ENCODE measurements at places on chromosomes 6 and 20. TPM values are rescaled to one million over a fixed set of nuclear protein-coding genes. Genes with fewer than 3 reads are reported as not detected.

- H3K27me3 ChIP-seq, result no peaks in the 10 kb centered on the region
- peak; percentile 75 for DNase-seq
- H3K4me3 ChIP-seq, result no peak overlapping the region
- no peaks in the 10 kb centered on the region for H3K36me3 ChIP-seq
- H3K27ac ChIP-seq, result peak overlapping the region; percentile 90
- peaks cover 50% of the 10 kb centered on the region for H3K4me1 ChIP-seq
Observed at GRCh38 chr6:14713008-14713960, 532.6 kb upstream of the JARID2 start.

- peak within 1 kb of the TSS; percentile 10 for H3K4me3 ChIP-seq
- peaks cover 56% of the 10 kb centered on the region for H3K4me1 ChIP-seq
- peak within 1 kb of the TSS; percentile 70 for H3K27ac ChIP-seq
- no peaks in the 10 kb centered on the region for H3K36me3 ChIP-seq
- peak; percentile 62 for DNase-seq
- H3K27me3 ChIP-seq, result no peaks in the 10 kb centered on the region
Observed at GRCh38 chr20:24948939-24949679, at the start of gene CST7. TSS of gene CST7 (plus strand) at chr20:24949269. CDS start at chr20:24949506, 237 bp downstream.

DNA sequence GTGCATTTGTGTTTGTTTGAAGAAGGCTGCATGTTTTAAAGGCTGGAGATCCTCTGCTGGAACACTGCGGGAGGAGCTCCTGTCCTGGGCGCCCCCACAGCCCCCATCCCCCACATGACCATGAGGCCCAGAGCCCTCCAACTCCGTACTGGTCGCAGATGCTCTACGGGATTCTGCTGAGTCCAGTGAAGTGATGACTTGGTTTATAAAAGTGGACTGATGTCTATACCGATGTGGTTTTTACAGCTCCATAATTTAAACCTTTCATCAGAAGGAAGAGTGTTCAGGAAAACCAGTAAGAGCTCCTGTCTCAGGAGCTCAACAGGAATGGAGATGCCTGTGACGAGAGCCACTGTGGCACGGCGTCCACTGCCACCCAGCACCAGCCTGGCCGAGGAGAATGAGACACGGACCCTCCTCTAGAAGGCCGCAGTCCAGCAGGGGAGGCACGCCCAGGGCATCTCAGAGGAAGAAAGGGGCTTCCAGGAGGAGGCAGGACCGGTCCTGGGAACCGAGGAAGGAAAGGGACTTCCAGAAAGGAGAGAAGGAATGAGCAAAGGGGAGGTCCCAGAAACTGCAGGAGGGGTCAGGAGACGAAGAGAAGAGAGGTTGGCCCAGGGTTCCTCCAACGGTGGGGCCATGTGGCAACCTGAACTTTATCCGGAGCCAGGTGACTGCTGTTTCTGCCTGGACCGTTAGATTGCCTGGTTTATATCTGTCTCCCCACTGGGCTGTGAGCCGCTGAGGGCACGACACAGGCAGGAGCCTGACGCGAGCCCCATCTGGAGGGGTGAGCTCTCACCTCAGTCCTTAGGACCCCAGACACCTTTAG, 26.9 kb downstream of the BFSP1 start:
- H3K36me3 ChIP-seq, result no peaks in the 10 kb centered on the region
- no peaks in the 10 kb centered on the region for H3K27me3 ChIP-seq
- peaks cover 20% of the 10 kb centered on the region for H3K4me1 ChIP-seq
- no peak overlapping the region for H3K27ac ChIP-seq
- no peak for DNase-seq

- peaks cover 6% of the 10 kb centered on the region for H3K4me1 ChIP-seq
- DNase-seq, result peak; percentile 1
- H3K4me3 ChIP-seq, result no peak overlapping the region
- no peaks in the 10 kb centered on the region for H3K36me3 ChIP-seq
- no peaks in the 10 kb centered on the region for H3K27me3 ChIP-seq
Observed at GRCh38 chr6:104527311-104527710, 332.4 kb downstream of the HACE1 start.

DNA sequence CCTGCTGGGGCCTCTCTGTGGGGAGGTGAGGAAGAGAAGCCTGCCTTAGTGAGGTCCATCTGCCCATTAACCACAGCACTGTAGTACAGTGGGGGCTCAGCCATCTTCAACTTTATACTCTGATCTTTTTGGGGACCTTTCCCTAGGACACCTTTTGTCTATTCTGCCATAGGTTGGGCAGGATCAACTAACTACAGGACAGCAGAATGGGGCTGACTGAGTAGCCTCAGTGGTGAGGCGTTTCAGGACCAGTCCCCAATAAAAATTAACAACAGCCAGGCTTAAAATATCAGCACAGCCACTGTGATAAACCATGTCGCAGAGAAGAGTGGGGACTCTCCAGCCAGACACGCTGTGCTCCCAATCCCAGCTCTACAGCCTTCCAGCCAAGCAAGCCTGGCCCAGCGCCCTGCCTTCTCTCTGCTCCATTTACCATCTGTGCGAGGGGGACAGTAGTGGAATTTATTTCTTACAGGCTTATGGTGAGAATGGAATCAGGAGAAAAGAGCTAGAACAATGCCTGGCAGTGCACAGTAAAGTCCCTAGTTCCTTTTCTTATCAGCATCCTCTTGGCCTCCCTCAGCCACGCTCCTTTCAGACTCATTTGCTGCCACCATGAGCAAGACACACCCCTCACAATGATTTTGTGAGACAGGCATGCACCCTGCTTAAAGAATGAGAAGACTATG, 75.5 kb downstream of the SLC22A23 start:
- H3K27me3 ChIP-seq, result no peaks in the 10 kb centered on the region
- H3K36me3 ChIP-seq, result no peaks in the 10 kb centered on the region

DNA sequence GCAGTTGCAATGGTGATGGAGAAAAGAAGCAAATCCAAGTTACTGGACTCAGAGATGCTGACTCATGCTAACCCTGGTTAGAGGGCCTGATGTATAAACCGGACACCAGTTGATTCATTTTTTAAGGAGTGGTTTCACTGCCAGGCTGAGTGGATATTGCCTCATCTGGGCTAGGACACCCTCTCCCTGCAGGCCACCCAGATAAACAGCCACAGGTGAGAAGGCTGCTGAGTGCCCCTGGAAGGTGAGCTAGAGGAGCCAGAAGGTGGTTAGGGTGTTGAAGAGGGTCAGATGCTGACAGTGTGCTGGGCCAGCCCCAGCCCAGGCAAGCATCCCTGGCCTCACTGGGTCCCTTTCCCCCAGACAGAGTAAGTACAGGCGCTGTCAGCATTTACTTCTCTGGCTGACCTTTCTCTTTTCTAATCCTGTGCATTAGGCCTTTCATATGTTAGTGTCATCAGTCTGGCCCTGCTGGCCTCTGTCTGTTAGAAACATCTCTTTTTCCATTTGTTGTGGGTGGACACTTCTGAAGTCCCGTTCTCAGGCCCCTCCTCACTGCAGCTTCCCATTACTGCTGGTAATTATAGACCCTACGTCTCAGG, 13.5 kb downstream of the EPB41L1 start:
- no peak overlapping the region for H3K4me3 ChIP-seq
- H3K4me1 ChIP-seq, result no peaks in the 10 kb centered on the region
- no peak for DNase-seq

DNA sequence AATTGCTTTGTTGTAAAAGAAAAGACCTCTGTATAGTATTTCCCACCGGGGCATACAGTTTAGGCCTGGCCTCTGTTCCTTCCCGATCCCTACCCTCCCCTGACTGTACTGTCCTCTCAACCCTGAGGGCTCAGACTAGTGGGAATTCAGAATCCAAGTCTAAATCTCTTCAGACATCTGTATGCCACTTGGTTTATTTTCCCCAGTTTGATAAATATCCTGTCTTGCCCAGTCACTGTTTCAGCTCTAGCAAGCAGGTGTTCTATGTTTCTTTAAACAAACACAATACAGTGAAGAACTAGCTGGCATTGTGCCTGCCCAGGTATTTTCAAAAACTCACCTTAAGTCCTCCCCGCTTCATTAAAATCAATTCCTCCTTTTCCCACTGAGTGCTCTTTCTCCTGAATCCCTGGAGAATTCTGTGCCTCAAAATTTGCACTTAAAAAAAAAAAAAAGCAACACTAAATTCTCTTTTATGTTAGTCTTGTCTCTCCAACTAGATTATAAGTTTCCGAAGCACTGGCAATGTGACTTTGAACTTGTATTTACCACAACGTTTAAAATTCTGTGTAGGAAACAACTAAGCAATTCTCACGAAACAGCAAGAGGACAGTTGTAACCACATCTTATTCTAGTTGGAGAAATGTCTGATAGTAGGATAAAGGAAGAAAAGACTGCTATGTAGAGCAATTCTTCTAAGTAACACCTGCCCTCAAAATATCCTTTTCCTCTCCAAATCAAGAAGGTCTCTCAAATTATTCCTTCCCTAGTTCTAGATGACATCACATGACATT, 112.0 kb upstream of the CARMIL1 start:
- H3K27ac ChIP-seq, result no peak overlapping the region
- H3K4me3 ChIP-seq, result no peak overlapping the region
- no peaks in the 10 kb centered on the region for H3K36me3 ChIP-seq
- H3K4me1 ChIP-seq, result peaks cover 58% of the 10 kb centered on the region
- DNase-seq, result no peak

DNA sequence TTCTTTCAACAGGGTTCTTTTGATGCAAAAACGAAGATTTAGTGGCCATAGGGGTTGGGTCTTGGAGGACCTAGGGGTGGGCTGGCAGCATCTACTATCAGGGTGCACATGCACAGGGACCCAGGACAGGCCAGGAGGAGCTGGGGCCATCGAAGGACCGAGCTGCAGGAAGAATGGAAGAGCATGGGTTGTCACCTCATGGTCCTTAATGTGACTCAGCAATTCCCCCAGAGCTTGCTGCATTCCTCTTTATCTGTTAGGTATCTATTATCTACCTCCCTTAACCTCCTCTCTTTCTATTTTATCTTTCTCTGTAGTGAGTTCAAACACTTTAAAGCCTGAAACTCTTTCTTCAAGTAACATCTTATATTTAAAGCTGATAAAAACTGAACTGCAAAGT, 167.0 kb downstream of the AIG1 start:
- DNase-seq, result no peak
- no peak overlapping the region for H3K27ac ChIP-seq
- no peaks in the 10 kb centered on the region for H3K4me1 ChIP-seq
- no peak overlapping the region for H3K4me3 ChIP-seq
- H3K36me3 ChIP-seq, result no peaks in the 10 kb centered on the region
- no peaks in the 10 kb centered on the region for H3K27me3 ChIP-seq

DNA sequence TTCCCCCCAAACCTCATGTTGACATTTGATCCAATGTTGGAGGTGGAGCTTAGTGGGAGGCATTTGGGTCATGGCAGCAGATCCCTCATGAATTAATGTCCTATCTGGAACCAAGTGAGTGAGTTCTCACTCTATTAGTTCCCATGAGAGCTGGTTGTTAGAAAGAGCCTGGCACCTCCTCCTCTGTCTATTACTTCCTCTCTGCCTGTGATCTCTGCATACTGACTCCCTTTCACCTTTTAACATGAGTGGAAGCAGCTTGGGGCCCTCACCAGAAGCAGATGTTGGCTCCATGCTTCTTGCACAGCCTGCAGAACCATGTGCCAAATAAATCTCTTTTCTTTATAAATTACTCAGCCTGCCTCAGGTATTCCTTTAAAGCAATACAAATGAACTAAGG, 127.3 kb upstream of the RALGAPA2 start:
- H3K4me3 ChIP-seq, result no peak overlapping the region
- DNase-seq, result no peak
- H3K27me3 ChIP-seq, result no peaks in the 10 kb centered on the region
- H3K27ac ChIP-seq, result no peak overlapping the region

DNA sequence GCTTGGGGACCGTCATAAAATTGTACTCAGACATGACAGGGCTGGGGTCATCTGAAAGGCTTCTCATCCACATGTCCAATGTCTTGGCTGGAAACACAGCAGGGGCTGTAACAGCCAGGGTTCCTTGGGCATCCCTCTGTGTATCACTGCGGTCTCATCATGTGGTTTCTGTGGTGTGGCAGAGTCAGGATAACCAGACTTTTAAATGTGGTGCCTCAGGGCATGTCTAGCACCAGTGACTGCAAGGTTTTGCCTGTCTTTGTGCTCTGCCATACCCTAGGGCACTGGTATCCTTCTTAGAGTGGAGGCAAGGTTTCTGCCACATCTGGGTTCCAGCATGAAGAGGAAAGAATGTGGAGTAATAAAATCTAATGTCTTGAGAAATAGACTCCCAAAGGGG, 124.2 kb downstream of the PLEKHG1 start:
- no peak overlapping the region for H3K27ac ChIP-seq
- no peaks in the 10 kb centered on the region for H3K36me3 ChIP-seq
- no peaks in the 10 kb centered on the region for H3K27me3 ChIP-seq
- H3K4me1 ChIP-seq, result no peaks in the 10 kb centered on the region

DNA sequence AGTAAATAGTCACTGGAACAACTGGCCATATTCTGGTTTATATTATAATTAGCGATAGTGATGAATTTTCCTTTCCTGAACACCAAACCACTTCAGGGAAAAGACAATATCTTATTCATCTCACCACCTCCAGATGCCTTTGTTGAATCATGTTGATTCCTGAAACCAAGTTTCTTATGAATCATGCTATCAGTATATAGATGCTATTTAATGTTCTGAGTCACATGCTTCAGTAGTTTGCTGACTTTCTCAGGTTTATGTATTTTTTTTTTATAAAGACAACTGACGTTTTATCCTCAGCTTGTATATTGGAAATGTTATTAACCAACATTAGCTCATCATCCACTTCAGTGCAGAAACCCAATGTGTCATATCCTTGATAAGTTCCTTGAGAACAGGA, 710.2 kb upstream of the POU3F2 start:
- no peaks in the 10 kb centered on the region for H3K4me1 ChIP-seq
- no peaks in the 10 kb centered on the region for H3K27me3 ChIP-seq
- no peaks in the 10 kb centered on the region for H3K36me3 ChIP-seq
- H3K27ac ChIP-seq, result no peak overlapping the region
- no peak for DNase-seq

- H3K36me3 ChIP-seq, result no peaks in the 10 kb centered on the region
- H3K27ac ChIP-seq, result no peak overlapping the region
- H3K4me1 ChIP-seq, result peaks cover 24% of the 10 kb centered on the region
- peaks cover 13% of the 10 kb centered on the region for H3K27me3 ChIP-seq
- H3K4me3 ChIP-seq, result no peak overlapping the region
Observed at GRCh38 chr6:135813401-135813800, 38.1 kb upstream of the PDE7B start.

DNA sequence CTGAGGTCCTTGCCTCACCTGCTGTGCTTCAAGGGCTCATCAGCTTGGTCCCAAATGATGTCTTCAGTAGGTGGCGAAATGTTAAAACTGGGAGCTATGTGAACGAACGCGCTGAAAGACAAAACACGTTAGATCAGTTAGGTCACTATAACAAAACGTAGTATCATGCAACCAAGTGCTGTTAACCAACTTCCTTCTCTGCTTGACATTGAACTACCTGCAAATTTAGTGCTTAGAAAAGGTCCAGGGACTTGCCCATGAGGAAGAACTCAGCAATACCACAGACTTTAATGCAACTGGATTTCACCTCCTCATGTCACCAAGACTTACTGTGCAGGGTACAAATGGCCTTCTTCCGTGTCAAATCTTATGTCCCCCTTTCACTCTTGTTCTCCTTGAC, 24.8 kb downstream of the BACH2 start:
- no peak for DNase-seq
- H3K27me3 ChIP-seq, result no peaks in the 10 kb centered on the region

- H3K4me1 ChIP-seq, result no peaks in the 10 kb centered on the region
- no peak for DNase-seq
- H3K4me3 ChIP-seq, result no peak overlapping the region
- H3K36me3 ChIP-seq, result no peaks in the 10 kb centered on the region
- H3K27ac ChIP-seq, result no peak overlapping the region
Observed at GRCh38 chr6:63589952-63590411, 17.7 kb downstream of the LOC128125822 start.

Gene COL11A2
- not detected for polyA plus RNA-seq

Gene ZNF334
- polyA plus RNA-seq, result not detected

Gene SNX3
- polyA plus RNA-seq, result 134 TPM

Gene BMP6
- not detected for polyA plus RNA-seq

Gene TUBB1
- polyA plus RNA-seq, result 2.4 TPM

Gene CLDN20
- polyA plus RNA-seq, result not detected

Gene DNAH8
- not detected for polyA plus RNA-seq

Gene RAET1L
- polyA plus RNA-seq, result not detected

Gene PCK1
- polyA plus RNA-seq, result not detected

Gene TCF15
- not detected for polyA plus RNA-seq

Data from CD14-positive monocyte (primary cell).